Fibroblast of mammary gland (primary cell): ENCODE measurements at places on chromosomes 11 and 22.

DNA sequence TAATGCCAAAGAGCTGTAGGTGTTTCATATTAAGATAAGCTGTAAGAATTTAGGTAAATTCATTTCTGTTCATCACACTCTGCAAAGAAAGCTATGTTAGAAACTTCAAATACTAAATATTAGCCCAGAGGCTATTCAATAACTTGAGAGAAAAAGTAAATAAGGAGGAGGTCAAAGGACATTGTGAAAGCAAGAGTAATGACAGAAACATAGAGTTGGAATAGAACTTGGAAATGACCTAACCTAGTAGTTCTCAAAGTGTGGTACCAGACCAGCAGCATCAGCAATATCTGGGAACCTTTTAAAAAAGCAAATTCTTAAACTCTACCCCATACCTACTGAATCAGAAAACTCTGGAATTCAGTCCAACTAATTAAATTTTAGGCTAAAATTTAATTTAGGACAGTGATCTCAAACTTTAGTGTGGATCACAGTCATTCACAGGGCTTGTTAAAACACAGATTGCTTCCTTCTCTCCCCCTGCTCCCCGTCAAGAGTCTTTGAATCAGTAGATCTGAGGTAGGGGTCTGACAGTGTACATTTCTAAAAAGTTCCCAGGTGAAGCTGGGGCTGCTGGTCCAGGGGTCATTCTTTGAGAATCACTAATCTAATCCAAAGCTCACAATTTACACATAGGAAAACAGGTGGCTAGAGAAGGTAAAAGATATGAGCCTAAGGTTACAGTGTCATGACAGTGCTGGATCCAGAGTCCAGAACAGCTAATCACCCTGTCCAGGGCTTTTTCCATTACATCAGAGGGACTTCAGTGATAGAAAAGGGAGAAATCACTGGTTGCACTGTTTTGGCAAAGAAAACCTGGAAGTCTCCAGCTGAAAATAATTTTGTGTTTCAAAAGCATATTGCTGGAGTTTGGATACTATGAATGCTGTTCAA is 241.1 kb downstream of the SOX6 start:
- DNase-seq: no peak

DNA sequence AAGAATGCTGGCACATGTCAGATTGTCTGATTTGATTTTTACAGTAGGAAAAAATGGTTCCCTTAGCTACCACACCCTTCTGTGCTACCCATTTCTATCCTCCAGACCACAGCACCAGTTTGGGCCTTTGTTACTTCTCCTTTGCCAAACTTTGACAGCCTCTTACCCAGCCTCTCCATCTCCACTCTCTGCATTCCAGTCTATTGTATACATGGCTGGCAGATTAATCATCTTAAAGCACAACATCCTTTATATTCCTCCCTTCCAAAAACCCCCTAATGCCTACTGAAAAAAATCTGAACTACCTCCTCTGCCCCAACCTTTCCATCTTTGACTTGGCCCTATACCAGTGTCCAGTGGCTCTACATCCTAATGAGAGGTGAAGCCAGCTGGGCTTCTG is 10.8 kb upstream of the PANX1 start:
- DNase-seq: no peak

DNA sequence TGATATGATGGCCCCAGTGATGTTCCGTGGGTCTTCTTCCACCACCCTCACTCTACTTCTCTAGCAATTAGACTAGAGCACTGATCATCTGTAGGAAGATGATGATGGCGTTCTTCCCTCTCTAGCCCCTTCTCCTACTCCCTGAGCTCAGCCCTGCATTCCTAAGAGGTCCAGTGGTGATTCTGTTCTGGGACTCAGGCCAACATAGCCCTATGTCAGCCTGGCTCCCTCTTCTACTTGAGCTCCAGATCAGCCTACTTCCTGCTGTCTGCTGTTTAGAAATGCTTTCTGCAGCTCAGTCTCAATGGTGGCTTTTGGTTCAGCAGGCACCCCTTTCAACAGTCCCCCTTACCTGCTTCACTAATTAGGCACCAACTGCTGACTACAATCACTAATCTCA is 86.1 kb upstream of the ZBED5 start:
- peak; percentile 63 for DNase-seq

DNA sequence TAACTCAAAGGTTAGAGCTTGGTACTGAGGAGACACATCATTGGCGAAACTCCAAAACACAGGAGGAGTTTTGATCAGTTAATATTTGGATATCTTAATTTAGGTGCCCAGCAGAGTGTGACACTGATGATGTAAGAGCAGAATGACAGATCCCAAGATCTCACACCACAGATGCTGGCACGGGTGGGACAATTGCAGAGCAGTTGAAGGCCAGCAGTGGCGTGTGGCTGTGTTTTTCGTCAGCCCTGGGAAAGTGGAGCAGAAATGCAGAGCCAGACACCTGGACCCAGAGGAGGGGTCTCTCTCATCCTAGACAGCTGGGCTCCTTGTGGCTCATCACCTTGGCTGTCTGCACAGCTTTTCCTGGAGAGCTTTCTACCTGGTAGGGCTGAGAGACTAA is 59.7 kb upstream of the CTTN start:
- DNase-seq: no peak

DNA sequence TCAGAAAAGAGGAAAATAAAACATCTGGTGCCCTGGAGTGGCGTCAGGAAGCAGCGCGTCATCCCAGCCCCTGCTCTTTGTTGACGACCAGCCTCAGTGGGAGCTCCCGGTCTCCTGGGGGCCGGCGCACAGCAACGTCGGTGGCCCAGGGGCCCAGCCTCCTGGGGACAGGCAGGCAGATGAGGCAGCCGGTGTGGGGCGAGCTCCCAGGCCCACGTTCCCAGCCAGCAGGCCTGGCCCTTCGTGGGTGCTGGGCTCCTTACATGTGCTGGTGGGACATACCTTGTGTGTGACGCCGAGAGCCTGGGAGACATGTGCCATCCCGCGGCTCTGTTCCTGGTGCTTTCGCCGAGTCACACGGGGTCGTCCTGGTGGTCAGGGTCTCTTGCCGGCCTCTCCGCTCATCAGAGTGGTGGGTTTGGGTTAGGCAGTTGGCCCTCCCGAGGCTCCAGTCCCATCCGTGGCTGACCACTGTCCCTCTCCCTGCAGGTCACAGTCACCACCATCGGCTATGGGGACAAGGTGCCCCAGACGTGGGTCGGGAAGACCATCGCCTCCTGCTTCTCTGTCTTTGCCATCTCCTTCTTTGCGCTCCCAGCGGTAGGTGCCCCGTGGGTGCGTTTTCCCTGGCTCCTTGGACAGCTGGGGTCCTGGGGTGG is 116.7 kb downstream of the KCNQ1OT1 start:
- no peak for DNase-seq

DNA sequence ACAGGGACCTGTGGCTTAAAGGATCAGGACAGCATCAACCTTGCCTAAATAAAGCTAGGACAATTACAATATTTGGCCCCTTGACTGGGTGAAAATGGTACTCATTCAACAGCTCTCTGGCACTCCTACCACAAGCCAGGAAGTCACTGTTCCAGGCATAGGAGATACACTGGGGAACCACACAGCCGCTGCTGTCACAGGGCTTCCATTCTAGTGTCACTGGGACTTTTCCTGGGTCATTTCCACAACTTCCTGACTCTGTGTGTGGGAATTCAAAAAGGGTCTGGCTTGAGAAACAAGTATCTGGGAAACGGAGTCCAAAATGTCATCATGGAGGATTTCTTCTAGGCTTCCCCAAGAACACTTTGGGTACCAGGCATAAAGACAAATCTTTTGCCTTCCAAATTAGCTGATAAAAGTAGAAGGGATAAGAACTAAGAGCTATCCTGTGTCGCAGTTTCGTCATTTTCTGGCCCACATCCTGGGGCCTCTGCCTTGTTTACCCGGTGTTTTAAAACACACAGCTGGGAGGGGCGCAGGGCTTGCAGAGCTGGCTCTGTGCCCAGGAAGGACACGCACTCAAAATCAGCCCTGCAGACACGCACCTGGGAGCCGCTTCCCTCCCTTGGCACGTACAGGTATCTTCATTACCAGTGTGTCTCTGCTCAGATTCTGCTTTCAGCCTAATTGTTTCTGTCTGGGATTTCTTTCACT is 38.0 kb downstream of the TMEM45B start:
- DNase-seq: peak; percentile 46

- DNase-seq: no peak
These were observed 1253.3 kb downstream of the TBC1D22A start for GRCh38 chr22:48015701-48016100.

GRCh38 chr11:134452838-134453155 is 40.8 kb upstream of the B3GAT1 start:
- DNase-seq: no peak

DNA sequence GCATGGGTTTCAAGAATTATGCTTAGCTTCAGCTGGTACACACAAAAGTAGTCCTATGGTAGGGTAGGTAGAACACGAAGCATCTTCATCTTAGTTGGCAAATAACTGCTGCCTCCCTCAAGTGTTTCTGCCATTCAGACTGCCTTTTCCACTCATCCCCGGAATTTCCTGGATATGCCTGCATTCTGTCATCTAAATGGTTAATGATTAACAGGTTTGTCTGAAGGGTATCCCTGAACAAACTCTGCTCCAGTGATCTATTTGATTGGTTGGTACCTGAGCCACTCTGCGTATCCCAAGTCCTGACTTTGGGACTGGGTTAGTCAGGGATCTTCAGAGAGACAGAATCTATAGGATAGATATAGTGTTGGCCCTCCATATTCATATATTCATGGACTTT is 272.3 kb upstream of the RAG2 start:
- DNase-seq: no peak
